HT1080 (cell line): ENCODE measurements at places on chromosomes 4 and X. TPM values are rescaled to one million over a fixed set of nuclear protein-coding genes. Genes with fewer than 3 reads are reported as not detected.

DNA sequence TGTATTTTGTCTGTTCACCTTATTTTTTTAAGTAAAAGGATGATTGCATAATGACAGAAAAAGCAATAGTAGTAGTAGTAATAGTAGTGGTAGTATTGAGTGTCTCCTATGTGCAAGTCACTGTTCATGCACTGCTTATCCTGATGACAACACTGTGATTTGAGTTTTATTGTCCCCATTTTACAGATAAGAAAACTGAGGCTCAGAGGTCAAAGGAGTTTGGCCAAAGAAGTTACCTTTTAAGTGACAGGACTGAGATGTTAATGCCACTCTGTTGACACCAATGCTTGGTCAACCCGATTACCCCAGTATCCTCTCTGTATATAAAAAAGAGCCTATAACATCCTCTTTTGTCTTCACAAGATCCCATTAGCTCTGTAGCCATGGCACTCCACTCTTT, 100.5 kb upstream of the FRMPD3 start:
- DNase-seq, result no peak

GRCh38 chr4:110088670-110089069, 109.7 kb downstream of the ELOVL6 start:
- DNase-seq, result peak; percentile 63

- DNase-seq, result no peak
These were observed 127.3 kb downstream of the NEK1 start for GRCh38 chr4:169485086-169485485.

DNA sequence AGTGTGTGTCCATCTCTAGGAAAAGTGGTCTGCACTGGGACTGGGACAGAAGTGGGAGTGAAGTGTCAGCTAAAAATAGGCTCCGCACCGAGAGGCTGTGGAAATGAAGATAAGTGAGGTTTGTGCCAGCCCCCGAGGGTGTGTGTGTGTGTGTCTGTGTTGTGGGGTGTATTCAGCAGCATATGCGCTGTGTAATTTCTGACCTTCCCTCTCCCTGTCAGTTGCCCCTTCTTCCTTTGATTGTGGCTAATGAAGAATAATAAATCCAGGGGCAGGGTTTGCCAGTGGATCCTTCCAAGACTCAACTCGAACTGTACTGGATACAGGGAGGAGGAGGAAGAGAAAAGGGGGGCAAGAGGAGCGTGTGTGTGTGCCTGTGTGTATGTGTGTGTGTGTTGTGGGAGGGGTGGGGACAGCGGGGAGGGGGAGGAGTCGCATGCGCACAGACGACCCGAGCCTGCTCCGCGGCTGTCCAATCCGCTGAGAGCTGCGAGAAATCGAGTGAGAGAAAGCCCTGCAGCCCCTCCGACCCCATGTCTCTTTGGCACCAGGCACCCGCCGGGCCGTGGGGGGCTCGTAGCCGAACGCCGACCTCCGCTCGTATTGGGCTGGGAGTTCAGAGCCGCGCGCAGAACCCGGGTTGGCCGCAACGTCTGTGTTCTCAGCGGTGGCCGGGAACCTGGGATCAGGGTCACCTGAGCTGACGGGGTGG, 916 bp upstream of the POU4F2 start:
- DNase-seq, result no peak

- no peak for DNase-seq
These were observed 54.0 kb upstream of the TMLHE start for GRCh38 chrX:155666741-155667140.

DNA sequence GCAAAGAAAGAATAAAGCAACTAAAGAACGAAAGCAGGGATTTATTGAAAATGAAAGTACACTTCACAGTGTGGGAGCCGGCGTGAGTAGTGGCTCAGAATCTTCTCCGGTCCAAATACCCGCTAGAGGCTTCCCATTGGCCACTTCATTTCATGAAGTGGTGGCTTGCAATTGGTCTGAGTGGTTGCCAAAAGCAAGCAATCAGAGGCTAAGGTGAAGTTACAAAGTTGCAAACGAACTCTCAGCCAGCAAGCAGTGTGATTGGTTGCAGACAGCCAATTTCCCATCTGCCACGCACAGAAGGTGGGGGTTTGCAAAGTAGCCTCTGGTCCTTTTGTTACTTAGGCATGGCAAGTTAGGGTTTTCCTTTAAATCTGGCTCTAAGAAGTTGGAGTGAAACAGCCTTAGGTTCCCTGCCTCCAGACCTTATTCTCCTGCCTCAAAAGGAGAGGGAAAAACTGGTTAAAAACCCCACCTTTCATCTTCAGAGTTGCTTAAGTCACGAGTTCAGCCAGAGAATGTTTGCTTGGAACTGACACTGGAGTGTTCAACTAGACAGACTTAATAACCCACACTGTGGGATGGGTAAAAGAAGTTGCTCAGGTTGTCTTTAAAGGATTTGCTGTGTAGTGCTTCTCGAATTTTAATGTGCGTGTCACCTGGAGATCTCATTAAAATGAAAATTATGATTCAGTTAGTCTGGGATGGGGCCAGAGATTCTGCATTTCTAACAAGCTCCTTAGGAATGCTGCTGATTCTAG, 6.9 kb upstream of the CLOCK start:
- no peak for DNase-seq

GRCh38 chr4:169115897-169116254, 105.8 kb upstream of the CBR4 start:
- peak; percentile 97 for DNase-seq

DNA sequence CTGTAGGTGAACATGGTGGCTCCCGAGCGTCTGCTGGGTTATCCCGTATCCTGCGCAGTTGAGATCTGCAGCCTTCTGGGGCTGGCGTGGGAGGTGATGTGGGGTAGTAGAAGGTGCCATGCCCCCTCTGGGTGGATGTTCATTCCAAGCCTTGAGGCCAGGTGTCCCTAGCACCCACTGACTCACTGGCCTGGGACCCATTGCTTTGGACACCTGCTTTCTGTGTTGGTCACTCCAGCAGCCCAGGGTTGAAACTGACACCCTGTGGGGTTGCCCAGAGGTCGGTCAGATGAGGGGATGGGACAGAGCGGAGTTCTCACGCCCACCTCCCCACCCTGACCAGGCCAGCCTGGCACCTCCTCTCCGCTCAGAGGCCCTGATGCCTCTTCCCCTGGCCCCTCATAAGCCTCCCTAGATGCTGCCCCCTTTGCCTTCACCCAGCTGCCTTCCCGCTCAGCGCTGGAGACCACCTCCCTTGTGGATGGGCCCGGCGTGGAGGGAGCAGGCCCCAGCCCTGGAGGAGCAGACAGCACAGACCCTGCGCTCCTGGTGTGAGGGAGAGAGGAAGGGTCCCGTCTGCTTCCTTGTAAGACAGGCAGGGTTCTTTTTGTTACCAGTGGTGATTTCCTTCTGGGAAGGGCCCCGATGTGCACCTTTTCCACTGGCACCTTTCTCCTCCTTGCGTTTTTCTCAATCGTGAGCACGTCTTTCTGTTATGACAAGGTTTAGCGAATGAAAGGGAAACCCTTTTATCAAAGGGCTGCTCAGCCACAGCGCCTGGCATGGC, 2.0 kb downstream of the DOK7 start:
- DNase-seq, result no peak

DNA sequence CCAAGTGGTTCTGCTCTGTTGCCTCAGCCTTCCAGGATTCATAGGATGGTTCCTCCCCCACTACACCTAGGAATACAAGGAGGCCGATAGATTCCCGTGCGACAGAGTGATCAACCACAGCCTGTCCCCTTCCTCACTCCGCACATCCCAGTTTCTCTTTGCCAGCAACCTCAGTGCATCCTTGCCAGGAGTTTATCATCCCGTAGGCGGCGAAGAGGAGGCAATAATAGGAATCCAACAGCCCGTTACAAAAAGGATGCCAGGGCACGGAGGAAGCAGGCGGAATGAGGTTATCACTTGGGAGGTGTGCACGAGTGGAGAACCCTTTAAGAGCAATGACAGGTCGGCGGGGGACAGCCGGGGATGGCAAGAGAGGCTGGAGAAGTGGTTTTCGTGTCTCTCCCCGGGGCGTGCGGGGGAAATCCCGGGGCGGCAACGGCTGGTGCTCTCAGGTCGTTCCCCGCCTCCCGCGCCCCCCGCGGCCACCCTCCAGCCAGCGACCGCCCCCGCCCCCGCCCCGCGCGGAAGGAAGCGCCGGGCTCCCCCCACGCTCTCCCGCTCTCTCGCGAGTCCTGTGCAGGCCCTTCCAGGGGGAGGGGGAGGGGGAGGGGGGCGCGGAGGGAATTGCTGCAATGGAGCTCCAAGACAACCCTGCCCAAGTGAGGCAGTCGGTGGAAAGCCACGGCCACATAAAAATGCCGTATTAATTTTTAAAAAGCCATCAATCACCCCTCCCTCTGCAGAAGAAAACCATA, 1.6 kb downstream of the PPP3CA start:
- DNase-seq, result peak; percentile 52

DNA sequence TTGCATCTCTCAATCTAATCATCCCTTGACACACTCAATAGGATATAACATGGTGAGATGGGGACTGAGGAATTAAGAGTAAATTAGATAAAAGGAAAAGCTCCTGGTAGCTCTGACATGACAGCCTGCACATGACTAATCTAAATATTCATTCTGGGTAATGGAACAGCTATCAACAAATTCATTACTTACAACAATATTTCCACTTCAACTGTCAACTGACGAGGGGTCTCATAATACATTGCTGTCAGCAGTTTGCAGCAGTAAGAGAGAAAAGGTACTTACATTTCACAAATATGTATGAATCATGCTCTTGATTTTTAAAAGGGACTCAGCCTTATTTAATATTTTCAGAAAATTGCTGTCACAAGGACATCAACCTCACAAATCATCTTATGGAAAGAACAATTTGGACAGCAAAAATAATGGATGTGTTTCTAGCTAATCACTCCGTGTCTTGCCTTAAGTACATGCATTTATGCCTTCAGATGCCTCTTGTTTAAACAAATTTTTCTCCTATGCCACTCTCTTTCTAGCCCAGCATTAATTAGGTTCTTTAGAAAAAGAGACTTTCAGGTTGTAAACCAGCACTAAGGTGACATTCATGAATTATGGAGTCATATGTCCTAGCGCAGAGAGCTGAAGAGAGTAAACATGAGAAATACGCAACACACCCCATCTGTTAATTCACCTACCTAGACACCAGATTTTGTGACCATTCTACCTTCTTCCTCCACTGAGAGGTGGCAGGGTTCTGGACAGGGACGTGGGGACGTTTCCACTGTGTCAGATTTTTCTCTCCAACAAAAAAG, 99.6 kb upstream of the TMEM150C start:
- DNase-seq, result no peak

- DNase-seq, result no peak
These were observed 87.4 kb downstream of the PLAC1 start for GRCh38 chrX:134570899-134571298.

GRCh38 chr4:154998284-154998683, 210.2 kb upstream of the NPY2R start:
- peak; percentile 80 for DNase-seq

- no peak for DNase-seq
These were observed 218.1 kb downstream of the TLL1 start for GRCh38 chr4:166091146-166091545.

- no peak for DNase-seq
These were observed 450.6 kb upstream of the RASGEF1B start for GRCh38 chr4:81922313-81922712.

DNA sequence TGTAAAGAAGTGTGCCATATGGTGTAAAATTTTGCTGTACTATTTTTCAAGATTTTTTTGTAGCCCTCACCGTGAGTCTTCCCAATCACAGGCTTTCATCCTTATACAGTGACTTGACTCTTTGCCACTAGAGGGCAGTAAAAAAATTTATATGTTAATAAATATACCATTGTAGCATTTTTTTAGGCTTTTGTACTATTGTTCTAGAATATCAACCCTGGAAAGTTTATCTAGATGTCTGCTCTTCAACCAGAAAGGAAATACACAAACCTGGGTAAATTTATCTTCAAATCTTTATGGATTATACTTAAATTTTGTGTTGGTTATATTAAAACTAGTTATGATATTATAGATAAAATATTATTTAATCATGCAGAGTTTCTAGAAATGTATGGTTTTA, 235.3 kb downstream of the TENM3 start:
- peak; percentile 26 for DNase-seq

DNA sequence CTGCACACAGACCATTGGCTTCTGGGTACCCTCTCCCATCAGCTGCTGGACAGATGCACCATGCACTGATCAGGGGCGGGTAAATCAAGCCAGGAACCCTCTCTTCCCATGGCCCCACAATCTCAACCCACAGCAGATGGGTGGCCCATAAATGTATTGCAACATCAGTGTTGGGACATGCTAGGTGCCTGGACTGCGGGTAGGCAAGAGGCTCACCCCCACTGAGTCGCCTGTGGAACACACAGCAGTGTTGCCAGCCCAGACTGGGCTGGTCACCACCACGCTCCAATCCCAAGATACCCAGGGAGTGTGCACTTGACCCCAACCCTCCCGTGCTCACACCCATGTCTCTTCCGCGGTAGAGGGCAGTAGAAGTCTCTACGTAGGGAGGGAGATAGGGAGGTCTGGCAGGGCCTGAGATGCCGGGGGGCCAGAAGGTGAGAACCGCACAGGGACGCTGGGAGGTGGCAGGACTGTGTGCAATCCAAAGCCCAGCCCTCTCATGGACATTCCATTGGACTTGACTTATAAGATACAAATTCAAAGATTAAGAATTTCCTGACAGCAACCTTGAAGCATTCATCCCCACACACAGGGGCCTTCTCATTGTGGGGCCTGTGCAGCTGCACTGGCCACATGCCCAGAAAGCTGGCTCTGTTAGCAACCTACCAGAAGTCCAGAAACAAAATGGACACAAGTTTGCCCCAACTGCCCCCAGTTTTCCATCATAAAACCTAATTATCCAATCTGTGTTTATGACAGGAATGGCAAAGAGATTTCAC, 183.7 kb downstream of the NSUN7 start:
- DNase-seq, result no peak

DNA sequence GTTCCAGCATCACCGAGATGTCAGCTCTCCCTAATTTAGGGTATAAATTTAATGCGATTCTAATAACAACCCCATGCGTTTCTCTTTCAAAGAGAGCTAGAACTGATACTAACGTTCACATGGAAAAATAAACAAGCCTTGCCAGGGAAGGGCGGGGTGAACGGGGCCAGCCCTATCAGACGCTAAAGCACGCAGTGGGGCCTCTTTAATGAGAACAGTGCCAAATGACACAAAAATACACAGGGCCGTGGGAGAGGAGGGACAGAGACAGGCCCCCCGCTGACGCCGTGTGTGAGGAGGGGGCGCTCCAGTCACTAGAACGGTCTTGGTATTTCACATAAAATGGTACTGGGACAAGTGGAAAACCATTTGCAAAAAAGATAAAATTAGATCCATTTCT, 21.3 kb upstream of the ADRA2C start:
- DNase-seq, result no peak

Gene RIPPLY1
- total RNA-seq, result 0.20 TPM in 1 of 2 replicates, not detected in the other

Gene MMRN1
- total RNA-seq, result not detected in 2 replicates

Gene MGAT4D
- total RNA-seq, result not detected in 2 replicates

Gene OPRPN
- not detected in 2 replicates for total RNA-seq

Gene CXXC4
- total RNA-seq, result 1.4 and 1.7 TPM in 2 replicates

Gene COL25A1
- 0.06 TPM in 1 of 2 replicates, not detected in the other for total RNA-seq

Gene UCP1
- 0.07 TPM in 1 of 2 replicates, not detected in the other for total RNA-seq

Gene CXCL8
- 9.4 and 12.9 TPM in 2 replicates for total RNA-seq

Gene CXorf38
- 11.6 and 11.9 TPM in 2 replicates for total RNA-seq

Gene GC
- not detected in 2 replicates for total RNA-seq

Gene MFSD8
- 10.9 and 12.5 TPM in 2 replicates for total RNA-seq

Gene PABPC4L
- total RNA-seq, result not detected in 2 replicates

Gene FBXL5
- total RNA-seq, result 83.0 and 95.5 TPM in 2 replicates

Gene MTMR8
- 0.57 and 1.2 TPM in 2 replicates for total RNA-seq

Gene GABRE
- total RNA-seq, result 3.7 and 4.7 TPM in 2 replicates
